ENCODE measurements at places on chromosomes 5 and 9. TPM values are rescaled to one million over a fixed set of nuclear protein-coding genes. Genes with fewer than 3 reads are reported as not detected.

DNA sequence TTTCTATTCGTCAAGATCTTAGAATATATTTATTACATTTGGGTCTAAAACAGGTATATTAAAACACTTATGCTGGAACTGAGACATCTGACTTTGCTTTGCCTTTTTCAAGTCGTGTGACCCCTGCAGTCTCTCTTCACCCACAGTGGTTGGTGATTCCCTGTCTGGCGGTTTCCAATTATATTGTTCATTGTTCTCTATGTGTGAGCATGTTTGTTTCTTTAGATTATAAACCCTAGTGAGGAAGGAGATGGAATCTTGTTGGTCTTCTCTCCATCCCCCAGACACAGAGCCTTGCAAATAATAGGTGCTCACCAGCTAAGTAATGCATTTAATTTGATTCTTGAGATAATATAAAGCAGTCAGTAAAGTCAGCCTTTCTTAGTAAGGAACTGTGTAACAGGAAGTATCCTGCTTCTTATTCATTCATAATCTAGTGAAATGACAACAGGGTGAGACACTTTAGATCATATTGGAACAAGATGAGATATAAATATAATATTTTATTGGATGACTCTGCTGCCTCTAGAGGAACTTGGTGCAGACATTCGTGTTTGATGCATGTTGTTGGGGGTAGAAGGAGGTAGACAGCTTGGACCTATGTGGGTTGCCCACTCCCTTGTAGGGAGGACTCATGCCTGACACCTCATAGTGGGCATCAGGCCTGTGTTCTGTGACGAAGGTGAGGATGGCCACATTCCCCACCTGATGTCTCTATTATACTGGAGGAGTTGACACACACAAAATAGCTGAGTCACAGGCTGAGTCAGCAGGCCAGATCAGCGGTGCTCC, 88.1 kb downstream of the FGF1 start:
- no peak for DNase-seq

- no peak for DNase-seq
Measured at GRCh38 chr9:2677915-2678889, 39.1 kb upstream of the KCNV2 start.

DNA sequence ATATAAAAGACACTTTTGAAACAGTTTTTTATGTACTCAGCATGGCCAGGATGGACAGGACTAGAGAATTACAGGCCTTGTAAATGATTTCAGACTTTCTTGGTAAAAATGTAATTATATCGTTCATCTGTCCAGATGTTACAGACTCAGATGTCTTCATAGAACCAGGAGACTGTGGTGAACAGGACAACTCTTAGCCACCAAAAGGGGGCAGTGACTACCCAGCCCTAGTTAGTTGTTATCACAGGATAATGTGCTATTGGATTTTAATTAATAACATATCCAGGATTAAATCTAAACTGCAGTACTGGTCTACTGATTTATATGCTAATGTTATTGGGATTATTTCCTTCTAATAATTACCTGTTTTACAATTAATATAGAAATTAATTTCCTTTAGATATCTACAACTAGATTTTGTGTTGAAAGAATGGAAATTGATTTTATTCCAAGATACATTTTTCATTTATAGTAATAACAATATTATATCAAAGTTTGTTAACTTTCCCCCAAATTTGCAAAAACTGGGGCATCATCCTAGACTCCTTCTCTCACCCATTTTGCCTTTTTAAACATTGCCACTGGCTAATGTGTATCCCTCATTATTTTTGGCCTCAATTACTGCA, 99.4 kb downstream of the MTREX start:
- no peak for DNase-seq

GRCh38 chr5:133200256-133200655, 148.4 kb downstream of the HSPA4 start:
- no peak for DNase-seq

- DNase-seq, result no peak
Measured at GRCh38 chr5:74312746-74313145, 327.8 kb downstream of the ENC1 start.

The ECM2 gene
- total RNA-seq, result 8.0 TPM

All from cardiac septum (tissue), 1 donor.